Activated CD4-positive, alpha-beta memory T cell treated with anti-CD3 and anti-CD28 coated beads, Interleukin-2, amount 10 ng/mL, durations not matched to agents 7 days and 5 days (primary cell): ENCODE measurements at places on chromosomes 12 and 14. TPM values are rescaled to one million over a fixed set of nuclear protein-coding genes. Genes with fewer than 3 reads are reported as not detected.

Gene CLEC1B
- not detected for total RNA-seq

Gene CD69
- 196 TPM for total RNA-seq

GRCh38 chr12:130970908-130971233, 17.2 kb downstream of the ADGRD1 start:
- H3K36me3 ChIP-seq, result no peaks in the 10 kb centered on the region
- H3K4me3 ChIP-seq, result no peak overlapping the region
- no peaks in the 10 kb centered on the region for H3K27me3 ChIP-seq

- no peaks in the 10 kb centered on the region for H3K4me1 ChIP-seq
- no peak overlapping the region for H3K27ac ChIP-seq
- no peak overlapping the region for H3K4me3 ChIP-seq
- no peaks in the 10 kb centered on the region for H3K36me3 ChIP-seq
- H3K27me3 ChIP-seq, result no peaks in the 10 kb centered on the region
Measured at GRCh38 chr12:115132905-115133304, 448.9 kb upstream of the TBX3 start.

Gene SCNN1A
- 0.78 TPM for total RNA-seq

DNA sequence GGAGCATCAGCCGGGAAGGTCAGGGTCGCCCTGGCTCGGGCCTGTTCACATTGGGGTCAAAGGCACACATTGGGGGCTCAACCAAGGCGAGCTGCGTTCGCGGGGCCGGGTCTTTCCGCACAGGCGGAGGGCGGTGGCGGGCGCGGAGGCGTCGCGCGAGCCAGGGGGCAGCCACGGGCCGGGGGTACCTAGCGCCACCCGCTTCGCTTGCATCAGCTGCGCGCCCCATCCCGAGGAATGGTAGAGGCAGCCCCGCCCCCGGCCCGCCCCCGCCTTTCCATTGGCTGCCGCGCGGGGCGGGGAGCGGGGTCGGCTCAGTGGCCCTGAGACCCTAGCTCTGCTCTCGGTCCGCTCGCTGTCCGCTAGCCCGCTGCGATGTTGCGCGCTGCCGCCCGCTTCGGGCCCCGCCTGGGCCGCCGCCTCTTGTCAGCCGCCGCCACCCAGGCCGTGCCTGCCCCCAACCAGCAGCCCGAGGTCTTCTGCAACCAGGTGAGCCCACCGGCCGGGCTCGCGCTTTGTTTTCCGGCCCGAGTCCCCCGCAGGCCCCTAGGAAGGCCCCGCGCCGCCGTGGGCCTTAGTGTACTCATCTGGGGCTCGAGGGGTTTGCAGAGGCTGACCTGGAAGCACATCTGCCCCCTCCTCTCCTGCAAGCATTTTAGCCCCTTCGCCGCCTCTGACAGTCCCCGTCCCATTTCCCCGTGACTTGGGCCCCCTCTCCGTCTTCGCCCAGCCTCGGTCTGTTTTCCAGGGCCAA, at the start of gene ALDH2:
TSS of gene ALDH2 (plus strand) at position 326 of the 754 bp plus-strand sequence. CDS start at position 376, 50 bp downstream.
- H3K27ac ChIP-seq, result no peak within 1 kb of the TSS
- H3K4me1 ChIP-seq, result peaks cover 14% of the 10 kb centered on the region
- H3K36me3 ChIP-seq, result peaks cover 3% of the 10 kb centered on the region
- H3K27me3 ChIP-seq, result peaks cover 51% of the 10 kb centered on the region
- DNase-seq, result peak; percentile 22

Gene HRK
- total RNA-seq, result not detected

DNA sequence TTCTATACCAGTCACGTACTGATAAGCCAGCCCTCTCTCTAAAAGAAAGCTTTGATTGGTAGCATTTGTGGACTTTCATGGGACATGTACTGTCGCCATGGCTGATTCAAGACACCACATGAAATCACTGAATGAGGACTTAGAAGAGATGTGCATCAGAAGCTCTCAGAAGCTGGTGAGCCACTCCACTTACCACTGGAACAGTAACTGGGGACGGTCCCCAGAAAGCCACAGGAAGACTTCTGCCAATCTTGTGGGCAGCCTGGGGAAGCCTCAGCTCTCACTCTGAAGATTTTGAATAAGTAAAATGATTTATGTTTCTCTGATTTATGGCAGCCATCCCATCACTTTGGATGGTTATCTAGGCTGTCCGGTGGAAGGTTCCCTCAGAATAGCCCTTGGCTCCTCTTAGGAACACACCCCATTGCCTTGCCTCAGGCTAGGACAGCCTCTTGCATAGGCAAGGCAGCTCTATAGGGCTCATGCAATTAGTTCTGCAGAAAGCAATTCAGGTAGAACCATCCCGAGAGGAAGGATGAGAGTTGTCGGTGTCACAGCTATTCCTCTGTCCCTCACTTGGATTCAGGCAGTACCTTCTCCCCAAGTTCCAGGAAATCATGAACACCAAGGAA, 9.8 kb downstream of the DHRS1 start:
- DNase-seq, result peak; percentile 76
- H3K36me3 ChIP-seq, result peaks cover 37% of the 10 kb centered on the region
- no peak overlapping the region for H3K27ac ChIP-seq
- H3K4me3 ChIP-seq, result no peak overlapping the region
- peaks cover 23% of the 10 kb centered on the region for H3K4me1 ChIP-seq

DNA sequence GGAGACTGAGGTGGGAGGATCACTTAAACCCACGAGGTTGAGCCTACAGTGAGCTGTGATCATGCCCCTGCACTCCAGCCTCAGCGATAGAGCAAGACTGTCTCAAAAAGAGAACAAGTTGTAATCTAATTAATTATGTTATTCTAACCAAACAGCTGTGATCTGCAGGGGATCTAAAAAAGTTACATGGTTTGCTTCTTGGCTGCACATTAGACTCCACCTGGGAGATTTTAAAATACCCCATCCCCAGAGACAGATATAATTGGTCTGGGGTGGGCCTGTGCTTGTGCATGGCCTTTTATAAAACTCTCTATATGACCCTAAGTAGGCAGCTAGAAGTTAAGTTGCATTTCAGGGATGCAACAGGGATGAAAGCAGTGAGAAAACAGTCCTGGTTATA, 76.7 kb downstream of the SCAF11 start:
- no peak overlapping the region for H3K4me3 ChIP-seq
- no peaks in the 10 kb centered on the region for H3K27me3 ChIP-seq
- peaks cover 7% of the 10 kb centered on the region for H3K36me3 ChIP-seq
- DNase-seq, result no peak
- H3K27ac ChIP-seq, result no peak overlapping the region

DNA sequence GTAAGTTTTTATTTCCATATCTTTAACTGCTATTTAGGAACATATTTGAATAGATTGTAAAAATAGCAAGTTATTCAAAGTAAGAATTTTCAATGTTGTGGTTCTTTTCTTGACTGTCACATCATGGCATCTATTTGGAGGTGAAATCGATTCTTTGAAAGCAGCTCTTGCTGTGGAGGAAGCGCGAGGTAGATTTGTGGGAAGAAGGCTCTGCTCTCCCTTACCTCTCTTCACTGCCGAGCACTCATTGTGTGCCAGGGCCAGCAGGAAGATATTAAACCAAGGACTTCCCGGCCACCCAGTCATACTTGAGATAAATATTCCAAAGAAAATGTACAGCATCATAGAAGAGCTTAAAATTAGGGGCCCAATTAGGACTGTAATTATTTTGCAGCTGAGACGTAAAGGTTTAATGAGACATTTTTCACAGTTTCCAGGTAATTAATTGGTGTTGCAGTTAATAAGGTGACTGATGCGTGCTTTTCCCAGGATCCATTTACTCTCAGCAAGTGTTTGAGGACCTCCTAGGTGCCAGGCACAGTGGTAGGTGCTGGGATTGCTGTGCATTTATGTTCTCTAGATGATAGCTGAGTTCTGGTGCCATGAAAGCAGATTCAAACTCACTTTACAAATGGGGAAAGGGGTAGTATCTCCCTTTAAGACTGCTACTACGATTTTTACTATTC, 89.2 kb upstream of the DYNC1H1 start:
- H3K4me1 ChIP-seq, result peaks cover 76% of the 10 kb centered on the region
- peak overlapping the region; percentile 70 for H3K27ac ChIP-seq

DNA sequence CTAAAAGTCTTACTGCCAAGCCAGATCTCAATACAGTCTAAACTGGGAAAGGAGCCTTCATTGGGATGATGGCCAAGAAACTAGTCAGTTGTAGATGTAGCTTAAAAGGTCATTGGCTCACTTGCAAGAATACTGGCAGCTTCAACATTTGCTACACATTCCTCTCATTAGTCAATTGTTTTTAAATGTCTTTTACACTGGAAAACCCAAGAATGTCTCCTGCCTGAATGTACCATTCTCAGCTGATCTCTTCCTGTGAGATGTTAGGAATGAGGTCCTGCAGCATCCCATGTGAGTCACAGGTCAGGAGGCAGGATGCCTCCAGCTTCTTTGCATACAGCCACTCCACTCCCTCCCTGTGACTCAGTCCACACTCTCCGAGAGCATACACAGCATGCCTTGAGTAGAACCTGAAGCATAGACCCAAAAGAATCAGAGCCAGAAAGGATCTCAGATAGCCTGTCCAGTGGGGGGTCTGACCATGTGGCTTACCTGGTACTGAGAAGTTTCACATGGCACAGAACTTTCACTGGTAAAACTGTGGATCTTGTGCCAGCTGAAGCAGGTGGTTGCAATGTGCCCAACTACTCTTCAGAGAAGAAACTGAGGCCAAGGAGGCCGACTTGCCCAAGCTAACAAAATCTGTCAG, 56.0 kb upstream of the HECTD1 start:
- H3K4me1 ChIP-seq, result peaks cover 20% of the 10 kb centered on the region
- H3K27me3 ChIP-seq, result no peaks in the 10 kb centered on the region
- H3K4me3 ChIP-seq, result no peak overlapping the region
- no peaks in the 10 kb centered on the region for H3K36me3 ChIP-seq
- H3K27ac ChIP-seq, result no peak overlapping the region

GRCh38 chr12:26723379-26724308, 109.3 kb downstream of the ITPR2 start:
- H3K27ac ChIP-seq, result no peak overlapping the region
- H3K4me3 ChIP-seq, result no peak overlapping the region
- H3K36me3 ChIP-seq, result peaks cover 3% of the 10 kb centered on the region
- peaks cover 8% of the 10 kb centered on the region for H3K4me1 ChIP-seq
- no peak for DNase-seq
- no peaks in the 10 kb centered on the region for H3K27me3 ChIP-seq
